ENCODE measurements at places on chromosomes 12 and 14.

GRCh38 chr12:95701275-95701674 is 89.3 kb downstream of the NTN4 start:
- DNase-seq, result no peak

DNA sequence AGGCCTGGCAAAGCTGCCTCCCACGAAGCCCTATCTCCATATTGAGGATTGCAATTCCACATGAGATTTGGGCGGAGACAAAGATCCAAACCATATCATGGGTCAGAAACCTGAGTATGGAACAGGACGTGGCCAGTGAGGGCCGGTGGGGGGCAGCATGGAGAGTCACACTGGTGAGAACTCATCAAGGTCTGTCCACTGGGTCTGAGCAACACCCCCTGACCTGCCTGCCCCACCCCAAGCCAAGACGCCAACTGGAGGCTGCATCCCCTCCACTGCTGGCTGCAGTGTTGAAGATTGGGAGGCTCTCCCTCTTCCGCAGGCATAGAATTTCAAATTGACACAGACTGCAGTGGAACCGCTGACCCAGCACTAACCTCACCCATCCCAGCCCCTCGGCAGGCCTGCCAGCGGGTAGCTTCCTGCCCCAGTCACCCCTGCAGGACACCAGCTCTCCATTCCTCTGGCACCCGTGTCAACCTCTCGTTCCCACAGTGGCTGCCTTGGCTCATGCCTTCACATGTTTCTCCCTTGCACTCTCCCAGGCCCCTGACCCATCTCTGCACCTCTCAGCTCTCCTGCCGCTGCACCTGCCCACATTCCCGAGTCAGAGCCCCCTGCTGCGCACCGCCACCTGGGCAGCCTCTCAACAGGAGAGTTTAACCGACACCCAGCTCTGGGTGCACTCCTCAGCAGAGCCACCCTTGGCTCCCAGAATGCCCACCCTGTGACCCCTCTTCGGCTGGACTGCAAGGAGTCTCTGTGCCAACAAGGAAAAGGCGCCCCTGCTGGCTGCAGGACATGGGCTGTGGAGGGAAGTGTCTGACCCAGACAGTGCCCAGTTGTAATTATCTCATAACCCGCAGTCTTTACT is 45.2 kb upstream of the PPP2R5C start:
- DNase-seq, result no peak

GRCh38 chr14:105061428-105062047 is 3.7 kb downstream of the GPR132 start:
- DNase-seq, result no peak

- peak; percentile 51 for DNase-seq
Measured at GRCh38 chr12:46266869-46267574, 1.8 kb downstream of the SLC38A1 start.

- no peak for DNase-seq
Measured at GRCh38 chr14:81436296-81437138, 36.4 kb upstream of the STON2 start.

DNA sequence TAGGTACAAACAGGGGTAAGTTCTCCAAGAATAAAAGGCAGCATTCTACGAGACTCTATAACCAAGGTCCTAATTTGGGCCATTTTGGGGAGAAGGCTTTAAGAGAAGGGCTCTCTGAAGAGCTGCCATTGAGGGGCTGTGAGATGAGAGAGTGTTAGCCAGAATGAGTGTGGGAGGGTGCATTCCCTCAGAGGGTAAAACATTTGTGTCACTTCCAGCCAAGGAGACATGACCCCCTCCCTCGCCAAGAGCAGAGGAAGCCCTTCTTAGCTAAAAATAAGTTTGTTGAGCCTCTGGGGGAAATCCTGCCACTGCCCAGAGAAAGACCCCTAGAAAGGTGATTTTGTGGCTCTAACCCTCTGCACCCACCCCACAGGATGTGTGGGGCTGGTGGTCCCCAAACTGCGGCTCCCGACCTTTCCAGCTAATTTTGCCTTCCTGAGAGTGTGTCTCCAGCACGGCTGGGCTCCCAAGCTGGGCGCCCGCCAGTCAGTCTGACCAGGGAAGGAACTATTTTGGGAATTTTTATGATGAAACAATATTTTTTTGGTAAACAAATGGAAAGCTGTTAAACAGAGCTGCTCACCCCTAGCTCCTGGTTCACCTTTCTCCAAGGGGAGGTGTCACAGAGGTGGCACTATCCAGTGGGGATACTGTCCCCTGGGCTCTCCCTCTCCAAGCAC is 65.9 kb upstream of the JDP2 start:
- DNase-seq, result no peak

DNA sequence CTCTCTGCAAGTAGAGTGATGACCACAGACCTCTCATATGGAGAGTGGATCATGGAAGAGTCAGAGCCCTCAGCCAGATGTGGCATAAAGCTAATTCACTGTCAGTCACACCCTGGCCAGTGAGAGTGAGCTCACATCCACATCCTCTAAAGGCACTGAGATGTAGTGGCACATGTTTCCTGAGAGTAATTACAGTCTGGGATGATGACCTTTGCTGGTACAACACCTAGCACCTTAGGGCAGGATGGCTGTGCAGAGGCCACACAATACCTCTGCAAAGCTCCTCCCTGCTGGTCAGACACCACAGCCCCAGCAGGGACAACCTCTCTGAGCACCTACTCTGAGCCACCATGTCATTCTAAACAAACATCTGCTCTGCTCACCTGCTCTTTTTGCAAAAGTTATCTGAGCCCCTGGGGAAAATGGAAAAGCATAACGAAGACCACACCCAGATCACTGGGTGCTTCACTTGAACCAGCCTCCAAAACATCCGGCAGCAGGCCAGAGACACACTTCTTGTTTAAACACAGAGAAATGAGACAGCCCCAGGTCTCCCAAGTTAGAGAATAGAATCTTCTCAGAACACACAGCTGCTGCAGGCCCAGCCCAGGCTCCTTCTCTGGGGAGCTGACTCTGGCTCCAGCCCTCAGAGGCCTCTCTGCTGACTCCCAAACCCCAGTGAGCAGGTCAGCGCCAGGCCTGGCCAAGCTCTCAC is 30.3 kb downstream of the PITPNM2 start:
- no peak for DNase-seq

- DNase-seq, result no peak
Measured at GRCh38 chr12:122413516-122414404, 8.7 kb downstream of the CLIP1 start.

GRCh38 chr12:65929641-65930040 is 105.4 kb downstream of the HMGA2 start:
- DNase-seq, result no peak

- DNase-seq, result no peak
Measured at GRCh38 chr12:100795174-100795799, 711 bp downstream of the ANO4 start.

- no peak for DNase-seq
Measured at GRCh38 chr14:99169776-99170356, 102.1 kb downstream of the BCL11B start.

- no peak for DNase-seq
Measured at GRCh38 chr14:35992816-35993683, 166.9 kb downstream of the BRMS1L start.

GRCh38 chr14:44804391-44804790 is 157.4 kb downstream of the KLHL28 start:
- no peak for DNase-seq

DNA sequence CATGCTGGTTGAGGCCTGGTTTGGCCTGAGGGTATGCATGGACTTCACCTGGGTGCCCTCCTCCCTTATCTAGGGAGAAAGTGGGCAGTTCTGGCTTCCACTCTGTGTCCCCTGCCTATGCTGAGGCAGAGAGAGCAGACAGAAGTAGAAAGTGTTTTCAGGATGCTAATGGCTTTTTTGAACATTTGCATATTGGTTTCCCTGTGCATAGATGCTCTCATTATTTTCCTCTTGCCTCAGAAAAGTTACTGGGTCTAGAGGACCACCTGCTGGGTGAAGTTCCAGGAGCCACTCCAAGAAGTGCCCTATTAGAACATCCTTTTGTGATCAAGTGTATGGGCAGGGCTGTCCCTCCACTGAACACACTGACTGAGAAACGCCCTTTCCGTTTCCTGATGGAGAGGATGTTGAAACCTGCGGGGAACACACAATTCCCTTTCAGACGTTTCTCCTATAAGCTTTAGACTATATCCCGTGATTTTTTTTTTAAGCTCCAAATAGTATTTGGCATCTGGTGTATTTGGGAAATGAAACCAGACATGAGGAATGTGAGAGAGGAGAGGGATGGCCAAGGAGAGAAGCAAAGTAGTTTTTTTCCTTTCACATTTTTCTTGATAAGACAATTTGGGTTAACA is 66.6 kb downstream of the DAAM1 start:
- DNase-seq, result no peak

- no peak for DNase-seq
Measured at GRCh38 chr14:89435492-89435891, 18.5 kb upstream of the FOXN3 start.

GRCh38 chr12:116196226-116196625 is 81.3 kb downstream of the MED13L start:
- DNase-seq, result no peak

GRCh38 chr14:32382704-32383103 is 53.6 kb downstream of the AKAP6 start:
- no peak for DNase-seq

- DNase-seq, result no peak
Measured at GRCh38 chr12:92045852-92046251, 99.8 kb downstream of the BTG1 start.

DNA sequence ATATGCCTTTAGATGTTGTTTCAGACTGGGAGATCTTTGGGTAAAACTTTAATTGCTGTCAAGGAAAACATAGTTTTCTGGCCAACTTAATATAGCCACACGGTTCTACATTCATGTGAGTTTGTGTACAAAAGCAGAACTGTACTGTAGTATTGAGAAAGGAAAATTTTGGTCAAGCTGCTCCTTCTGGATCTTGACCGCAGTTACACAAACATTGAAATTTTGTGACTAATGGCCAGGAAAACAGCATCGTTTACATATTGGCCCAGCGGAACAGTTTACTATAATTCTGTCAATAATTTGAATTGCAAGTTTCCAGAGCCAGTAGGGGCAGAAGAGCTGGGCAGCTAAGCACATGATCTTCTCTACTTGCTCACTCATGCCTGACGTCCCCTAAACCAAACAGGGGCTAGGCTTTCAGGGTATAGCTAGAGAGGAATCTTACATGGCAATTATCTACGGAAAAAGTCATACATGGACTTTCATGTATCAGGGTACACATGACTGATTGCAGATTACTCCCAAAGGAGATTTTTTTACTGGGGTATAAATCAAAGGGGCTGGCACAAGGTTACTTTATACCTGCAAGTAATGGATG is 11.4 kb upstream of the ART4 start:
- DNase-seq, result no peak

- DNase-seq, result no peak
Measured at GRCh38 chr14:53850714-53851296, 105.8 kb downstream of the BMP4 start.

DNA sequence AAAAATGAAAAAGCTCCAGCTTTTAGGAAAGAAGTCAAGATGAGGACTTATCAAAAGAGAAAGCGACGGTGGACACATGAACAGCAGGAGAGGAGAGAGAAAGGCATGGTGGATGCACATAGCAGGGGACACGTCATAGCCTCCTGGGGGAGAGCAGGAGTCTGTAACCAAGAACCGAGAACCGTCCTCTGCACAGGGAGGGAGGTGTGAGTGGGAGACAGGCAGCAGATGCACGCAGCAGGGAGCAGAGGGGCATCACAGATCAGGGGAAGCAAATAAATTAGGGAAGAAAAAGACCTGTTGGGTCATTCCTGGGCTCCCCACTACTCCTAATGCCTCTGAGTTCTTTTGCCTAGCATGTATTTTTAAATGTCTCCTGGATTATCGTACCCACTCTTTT is 138.1 kb upstream of the RMST start:
- no peak for DNase-seq

DNA sequence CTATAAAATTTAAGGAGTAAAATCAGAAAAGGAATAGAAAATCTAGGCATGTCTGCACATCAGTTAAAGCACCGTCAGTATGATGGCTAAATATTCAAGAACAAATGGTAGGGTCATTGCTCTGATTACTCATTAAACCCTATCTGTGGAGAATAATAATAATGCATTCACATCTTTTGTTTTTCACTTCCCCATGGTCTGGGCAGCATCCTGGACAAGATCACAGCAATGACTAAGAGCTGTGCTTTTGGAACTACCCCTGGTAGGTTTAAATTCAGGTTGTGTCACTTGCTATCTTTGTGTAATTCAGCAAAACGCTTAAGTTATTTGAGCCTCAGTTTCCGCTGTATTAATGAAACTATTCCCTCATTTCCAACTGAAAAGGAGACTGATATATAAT is 33.1 kb downstream of the C12orf42 start:
- no peak for DNase-seq

DNA sequence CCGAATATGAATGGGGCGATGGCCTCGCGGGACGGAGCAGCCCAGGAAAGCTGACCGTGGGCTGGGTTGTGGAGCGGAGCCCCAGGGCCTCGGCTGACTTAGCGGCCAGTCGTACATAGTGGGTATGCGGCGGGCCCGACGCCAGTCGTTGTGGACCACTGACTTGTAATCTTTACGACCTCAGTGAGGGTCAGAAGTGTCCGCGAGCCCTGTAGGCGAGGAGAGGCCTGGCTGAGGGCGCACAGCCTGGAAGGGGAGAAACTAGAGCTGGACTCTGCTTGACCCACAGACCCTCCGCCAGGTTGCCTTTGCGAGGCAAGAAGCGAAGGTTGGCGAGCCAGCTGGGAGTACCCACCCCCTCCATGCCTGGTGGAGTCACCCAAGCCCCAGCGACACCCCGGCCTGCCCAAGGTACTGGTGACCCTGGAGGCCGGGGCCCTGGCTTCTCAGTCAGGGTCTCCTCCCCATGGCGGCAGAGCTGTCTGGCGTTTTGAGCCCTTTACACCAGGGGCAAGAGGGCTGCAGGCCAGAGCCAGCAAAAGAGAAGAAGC is 15.6 kb upstream of the DYNC1H1 start:
- DNase-seq, result no peak

DNA sequence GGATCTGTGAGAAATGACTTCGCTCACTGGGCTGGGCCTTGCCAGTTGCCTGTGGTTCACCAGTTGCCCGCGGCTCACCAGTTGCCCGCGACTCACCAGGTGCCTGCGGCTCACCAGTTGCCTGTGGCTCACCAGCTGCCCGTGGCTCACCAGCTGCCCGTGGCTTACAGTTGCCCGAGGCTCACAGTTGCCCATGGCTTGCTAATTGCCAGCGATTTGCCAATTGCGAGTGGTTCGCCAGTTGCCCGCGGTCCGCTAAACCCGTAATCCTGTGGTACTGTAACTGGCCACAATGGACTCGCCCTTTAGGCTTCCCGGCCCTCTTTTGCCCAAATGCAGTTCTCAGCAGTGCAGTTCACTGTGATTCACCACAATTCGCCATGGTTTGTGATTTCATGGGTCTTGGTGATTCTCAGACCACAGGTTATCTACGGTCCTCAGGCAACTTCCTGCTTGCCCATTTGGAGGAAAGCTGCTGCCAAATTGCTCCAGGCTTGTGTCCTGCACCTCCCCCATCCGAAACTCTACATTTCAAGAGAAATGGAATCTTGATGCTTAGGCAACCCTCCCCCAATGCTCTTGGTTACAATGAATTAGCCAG is 15.0 kb upstream of the MEG3 start:
- no peak for DNase-seq

DNA sequence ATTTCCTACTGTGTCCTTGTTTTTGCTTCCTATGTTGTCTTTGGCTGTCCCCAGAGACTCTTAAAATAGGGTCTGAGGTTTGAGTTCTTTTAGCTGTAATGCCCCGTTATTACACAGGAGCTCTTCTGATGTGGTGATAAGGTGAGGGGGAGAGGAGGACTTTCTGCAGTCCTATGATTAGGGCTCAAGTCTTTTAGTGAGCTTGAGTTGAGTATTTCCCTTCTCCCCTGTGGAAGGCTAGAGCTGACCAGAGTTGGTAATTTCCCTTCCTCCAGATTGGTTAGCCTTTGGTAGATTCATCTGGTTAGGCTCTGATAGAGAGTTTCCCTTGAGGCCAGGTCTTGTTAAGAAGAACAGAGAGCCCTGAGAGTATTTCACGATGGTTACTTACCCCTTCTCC is 4.3 kb upstream of the HIF1A start:
- no peak for DNase-seq
